NCI-H2029 treated with DMSO at 0.1 percent for 48 hours (cell line): ENCODE measurements at places on chromosomes 3 and 15.

DNA sequence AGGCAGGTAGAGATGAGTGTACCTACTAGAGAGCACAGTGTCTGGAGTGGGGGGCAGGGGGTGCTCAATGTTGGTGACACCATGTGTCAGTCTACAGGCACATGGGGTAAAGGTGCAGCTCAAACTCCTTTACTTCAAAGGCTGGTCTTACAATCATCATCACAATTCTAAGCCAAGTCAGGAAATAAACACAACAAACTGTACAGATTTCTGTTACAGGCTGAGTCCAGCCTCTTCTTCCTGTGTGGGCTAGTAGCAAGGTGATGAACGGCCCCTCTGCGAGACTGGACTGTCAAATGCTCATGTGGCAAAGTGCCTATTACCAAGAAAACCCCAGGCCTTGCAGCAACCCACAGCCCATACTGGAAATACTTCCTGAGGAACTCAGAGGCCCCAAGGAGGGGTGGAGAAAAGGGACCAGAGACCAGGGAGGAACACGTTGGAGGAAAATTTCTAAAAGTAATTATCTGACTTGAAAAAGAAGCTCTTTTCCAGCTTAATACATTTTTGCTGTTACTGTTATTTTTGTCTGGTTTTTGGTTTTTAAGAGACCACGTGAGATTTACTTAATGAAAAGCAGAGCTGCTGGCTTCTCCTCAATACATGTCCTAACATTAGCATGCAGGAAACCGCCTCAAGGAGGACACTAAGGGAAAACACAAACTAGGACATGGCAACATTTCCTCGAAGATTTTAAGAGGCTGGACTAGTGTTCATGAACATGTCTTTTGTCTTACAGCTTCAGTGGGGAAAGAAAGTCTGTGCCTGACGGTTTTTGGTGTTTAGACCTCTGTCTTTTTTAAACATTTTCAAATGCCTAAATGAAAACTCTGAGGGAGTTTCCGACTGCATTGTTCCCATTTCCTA lies 29.5 kb downstream of the TBC1D2B start:
- DNase-seq, result no peak

DNA sequence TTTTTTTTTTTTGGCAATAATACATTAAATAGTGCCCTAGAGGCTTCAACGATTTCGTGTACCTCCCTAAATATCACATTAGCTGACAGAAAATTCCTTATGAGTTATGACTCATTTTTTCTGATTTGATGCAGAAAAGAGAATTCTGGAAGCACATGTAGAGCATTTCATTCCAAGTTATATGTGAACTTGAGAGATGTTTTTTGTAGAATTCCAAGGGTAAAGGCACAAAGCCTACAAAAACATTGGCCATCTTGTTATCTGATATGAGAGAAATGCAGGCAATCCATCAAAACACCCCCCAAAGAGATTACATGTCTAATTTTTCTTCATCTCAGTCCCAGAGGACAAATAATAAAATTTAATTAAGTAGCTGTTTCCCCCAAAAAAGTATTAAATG lies 6.7 kb upstream of the PFN2 start:
- DNase-seq, result no peak

- DNase-seq, result no peak
Observed at GRCh38 chr15:26620528-26621458, 152.1 kb downstream of the GABRB3 start.

GRCh38 chr15:48823237-48823636 lies 12.4 kb upstream of the CEP152 start:
- DNase-seq, result no peak
